HAP-1 (cell line): ENCODE measurements at places on chromosomes 5 and 9.

DNA sequence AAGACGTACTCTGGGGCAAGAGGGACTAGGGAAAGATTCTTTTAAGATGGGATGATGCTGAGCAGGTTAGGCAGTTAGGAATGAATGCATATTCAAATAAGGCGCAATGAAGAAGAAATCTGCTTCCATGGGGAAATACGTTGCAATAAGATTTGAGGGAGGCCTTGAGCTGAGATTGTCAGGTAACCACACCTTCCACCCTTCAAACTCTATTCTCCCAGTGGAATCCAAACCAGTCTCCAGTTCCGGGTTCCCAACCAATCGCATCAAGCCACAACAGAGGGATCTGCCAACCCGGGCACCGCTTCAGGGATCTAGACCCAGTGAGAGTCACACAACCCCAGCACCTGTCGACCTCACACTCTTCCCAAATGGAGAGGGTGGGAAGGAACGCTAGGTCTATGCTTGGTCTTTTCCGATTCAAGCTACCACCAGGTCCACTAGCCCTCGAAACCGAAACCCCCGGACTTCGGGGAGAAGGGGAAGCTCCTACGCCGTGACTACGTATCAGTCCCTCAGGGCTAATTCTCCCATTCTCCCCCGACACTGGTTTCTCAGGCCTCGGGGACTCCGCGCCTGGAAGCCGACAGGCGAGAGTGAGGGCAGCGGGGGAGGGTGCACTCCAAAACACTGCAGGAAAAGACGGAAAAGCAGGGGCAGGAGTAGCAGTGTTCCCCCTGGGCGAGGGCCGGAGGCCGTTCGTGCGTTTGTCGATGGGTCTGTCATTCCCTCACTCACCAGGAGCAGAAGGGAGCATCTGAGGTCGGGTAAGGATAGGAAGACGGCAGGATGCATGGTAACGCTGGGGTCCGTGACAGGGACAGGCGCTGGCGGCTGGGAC lies 534 bp downstream of the ERP44 start:
- DNase-seq = peak; percentile 79

- no peak for DNase-seq
Measured at GRCh38 chr5:99614888-99615287, 686.1 kb upstream of the CHD1 start.

- no peak for DNase-seq
Measured at GRCh38 chr5:83099001-83099400, 21.7 kb downstream of the XRCC4 start.

GRCh38 chr9:100455470-100455869 lies 17.5 kb upstream of the TMEFF1 start:
- no peak for DNase-seq

DNA sequence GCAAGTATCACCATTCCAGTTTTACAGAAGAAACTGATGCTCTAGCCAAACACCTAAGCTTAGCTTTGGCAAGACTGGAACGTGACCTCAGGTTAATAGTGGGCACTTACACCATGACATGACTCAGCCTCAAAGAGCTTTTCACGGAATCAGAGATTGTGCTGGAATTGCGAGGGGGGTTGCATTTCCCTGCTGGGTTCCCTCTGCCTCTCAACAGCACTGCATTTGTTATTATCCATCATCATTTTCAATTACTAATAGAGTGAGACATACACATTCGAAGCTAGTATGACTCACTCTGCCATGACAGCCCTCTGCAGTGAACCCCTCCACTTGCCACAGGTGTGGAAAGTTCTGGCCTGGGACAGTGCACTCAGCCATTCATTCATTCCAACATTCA lies 8.0 kb downstream of the SPOCK1 start:
- no peak for DNase-seq

DNA sequence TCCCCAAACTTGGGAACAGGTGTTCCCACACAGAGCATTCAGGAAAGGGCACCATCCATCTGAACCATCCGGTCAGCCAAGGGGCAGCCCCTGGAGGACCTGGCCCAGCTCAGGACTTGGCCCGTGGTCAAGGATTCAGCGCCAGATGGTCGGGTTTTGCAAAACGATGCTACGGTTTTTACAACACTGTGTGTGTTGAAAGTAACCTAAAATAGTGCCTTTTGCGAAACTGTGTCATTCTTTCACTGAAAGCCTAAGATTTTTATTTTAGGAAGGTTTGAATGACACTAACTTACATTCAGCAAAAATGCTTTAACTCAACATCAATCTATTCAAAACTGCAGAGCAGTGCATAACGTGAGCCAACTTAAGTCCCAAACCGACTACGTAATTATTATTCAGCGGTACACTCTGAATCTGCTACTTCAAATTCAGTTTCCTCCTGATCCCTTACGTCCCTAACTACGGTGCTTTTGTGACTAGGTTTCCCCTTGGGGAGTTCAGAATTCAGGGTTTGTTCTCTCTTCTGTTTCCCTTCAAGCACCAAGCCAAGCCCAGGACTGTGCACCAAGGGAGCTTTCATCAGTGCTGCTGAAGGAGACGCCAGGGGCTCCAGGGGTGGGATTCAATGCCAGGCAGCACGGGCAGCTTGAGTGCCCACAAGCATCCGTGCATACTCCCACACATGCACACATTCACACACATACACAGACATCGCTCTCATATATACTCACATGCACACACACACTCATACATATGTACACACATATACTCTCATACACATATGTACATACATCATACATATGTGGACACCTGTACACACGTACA lies 25.8 kb downstream of the LPCAT1 start:
- DNase-seq = no peak

- no peak for DNase-seq
Measured at GRCh38 chr9:127218818-127219217, 45.8 kb upstream of the GARNL3 start.

GRCh38 chr9:132457504-132458236 lies 47.7 kb downstream of the CFAP77 start:
- DNase-seq = no peak

GRCh38 chr9:109522106-109522505 lies 24.0 kb upstream of the PTPN3 start:
- DNase-seq = no peak

DNA sequence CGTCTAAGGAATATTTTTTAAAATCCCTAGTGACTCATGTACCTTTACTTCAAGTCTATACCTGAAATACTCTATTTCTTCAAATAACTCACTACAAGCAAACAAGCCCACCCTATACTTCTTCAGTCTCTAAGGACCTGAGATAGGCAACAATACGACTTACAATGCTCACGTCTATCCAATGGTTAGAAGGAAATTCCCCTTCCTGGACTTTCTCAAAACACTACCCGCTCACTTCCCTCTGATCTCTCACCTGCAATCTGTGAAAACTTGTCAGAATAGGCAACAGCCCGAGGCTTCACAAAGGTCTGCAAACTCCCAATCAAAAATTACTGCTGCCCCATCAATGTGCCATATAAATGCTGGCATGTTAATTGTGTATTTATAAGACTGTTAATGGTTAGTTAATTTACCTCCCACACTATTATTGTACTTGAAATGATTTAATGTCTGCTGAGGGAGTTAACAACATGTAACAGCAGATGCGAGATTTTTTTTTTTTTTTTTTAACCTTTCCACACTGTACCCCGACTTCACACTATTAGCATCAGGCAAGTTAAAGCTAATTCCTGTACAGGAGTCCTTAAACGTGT lies 27.3 kb downstream of the MAPKAP1 start:
- no peak for DNase-seq

DNA sequence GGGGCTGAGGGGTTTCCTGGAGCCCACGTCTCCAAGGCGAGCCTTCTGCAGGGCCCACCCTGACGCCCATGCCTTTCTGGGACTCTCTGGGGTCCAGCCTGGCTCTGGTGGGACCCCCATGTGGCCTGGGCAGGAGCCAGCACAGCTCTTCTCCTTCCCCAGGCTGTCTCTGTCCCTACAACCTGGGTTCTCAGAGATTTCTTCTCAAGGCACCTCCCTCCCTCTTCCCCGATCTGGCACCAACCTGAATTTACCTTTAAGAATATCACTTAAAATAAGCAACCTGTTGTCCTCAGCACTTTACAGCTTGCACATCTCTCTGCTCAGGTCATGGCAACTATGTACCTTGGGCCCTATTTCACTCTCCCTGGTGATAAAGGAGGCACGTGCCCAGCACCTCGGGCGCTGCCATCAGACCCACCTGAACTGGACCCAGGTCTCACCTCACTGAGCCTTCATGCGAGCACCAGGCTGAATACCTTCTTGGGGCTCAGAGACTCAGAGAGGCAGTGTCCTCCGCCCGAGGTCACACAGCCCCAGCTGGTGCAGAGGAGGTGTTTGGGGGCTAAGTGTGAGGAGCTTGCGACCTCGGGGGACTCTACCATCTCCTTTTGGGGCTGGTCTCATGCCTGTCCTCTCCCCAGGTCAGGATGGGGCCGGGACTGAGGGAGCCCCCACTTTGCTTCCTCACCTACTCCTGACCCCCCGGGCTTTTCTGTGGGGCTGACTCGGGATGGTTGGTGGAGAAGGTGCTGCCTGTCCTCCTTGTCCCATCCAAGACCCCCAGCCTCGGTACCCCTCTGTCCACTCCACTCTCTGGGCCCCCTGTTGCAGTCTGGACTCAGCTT lies 217.7 kb downstream of the C9orf50 start:
- no peak for DNase-seq

- no peak for DNase-seq
Measured at GRCh38 chr5:115325296-115325959, 29.0 kb upstream of the CCDC112 start.

DNA sequence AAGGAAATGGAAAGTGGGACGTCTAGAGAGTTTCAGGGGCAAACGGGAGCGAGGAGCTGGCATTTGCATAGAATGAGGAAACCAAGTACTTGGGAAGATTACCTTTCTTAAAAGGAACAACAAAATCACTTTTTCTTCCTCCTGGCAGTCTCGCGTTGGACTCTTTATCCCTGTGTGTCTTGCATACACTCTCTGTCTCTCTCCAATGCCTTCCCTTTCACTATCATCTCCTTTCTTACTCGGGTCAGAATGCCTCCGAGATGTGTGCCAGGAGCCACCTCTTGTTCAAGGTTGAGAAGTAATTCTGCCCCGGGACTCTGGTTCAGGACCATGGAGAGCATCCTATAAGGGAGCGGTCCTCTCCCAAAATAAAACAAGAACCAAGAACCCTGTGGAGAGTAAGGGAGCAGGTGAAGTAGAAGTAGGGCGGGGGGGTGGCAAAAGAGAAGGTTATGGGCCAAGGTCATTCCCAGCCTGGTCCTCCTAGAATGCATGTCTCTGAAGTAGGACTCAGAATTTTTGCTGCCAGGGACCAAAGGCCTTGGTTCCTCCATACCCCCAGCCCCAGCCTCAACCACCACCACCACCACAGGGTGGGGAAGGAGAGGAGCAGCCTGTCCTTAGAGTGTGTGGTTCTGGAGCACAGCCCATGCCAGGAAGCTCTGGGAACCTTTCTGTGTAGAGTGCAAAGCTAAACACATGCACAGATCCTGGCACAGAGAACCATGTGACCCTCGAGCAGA lies 72.1 kb upstream of the ARAP3 start:
- DNase-seq = peak; percentile 70

GRCh38 chr5:74112372-74113195 lies 486.6 kb downstream of the ARHGEF28 start:
- no peak for DNase-seq

- DNase-seq = no peak
Measured at GRCh38 chr5:138610918-138611677, 35.9 kb upstream of the HSPA9 start.

DNA sequence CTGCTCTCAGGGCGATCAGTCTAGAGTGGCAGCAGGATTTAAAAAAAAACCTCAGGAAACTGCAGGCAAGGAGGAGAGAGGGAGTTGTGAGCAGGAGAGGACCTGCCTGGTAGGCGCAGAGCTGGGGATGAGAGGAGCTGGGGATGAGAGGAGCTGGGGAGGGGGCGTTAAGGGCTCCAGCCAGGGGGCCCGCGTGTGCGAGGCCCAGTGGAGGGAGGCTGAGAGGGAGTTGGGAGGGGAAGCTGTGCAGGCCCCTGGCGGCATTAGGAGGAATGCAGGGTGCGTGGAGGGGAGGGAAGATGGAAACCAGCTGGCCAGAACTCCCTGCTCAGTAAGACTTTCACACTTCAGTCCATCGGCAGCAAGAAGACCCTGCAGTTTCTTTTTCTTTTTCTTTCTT lies 45.2 kb upstream of the HMCN2 start:
- no peak for DNase-seq

- no peak for DNase-seq
Measured at GRCh38 chr9:112224401-112225289, 49.5 kb upstream of the SUSD1 start.

DNA sequence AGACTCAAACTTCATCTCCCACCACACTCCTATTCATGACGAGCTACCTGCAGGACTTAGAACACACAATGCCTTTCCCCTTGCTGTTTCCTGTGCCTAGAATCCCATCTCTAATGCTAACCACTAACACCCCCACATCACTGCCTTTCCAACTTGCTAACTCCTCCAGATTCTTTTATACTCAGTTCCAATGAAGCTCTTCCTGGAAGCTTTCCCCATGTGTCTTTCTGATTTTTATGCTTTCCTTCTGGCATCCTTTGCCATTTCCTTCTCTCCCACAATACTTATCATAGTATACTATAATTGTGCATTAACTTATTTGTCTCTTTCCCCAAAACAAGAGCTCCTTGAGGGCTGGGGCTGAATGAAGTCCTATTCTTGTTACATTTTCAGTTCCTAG lies 115.3 kb upstream of the PLPPR1 start:
- no peak for DNase-seq

GRCh38 chr5:80990527-80990926 lies 30.4 kb downstream of the RASGRF2 start:
- no peak for DNase-seq

- DNase-seq = peak; percentile 63
Measured at GRCh38 chr5:96687812-96688453, 25.8 kb downstream of the CAST start.

GRCh38 chr9:120480707-120481106 lies 99.3 kb downstream of the CDK5RAP2 start:
- no peak for DNase-seq

DNA sequence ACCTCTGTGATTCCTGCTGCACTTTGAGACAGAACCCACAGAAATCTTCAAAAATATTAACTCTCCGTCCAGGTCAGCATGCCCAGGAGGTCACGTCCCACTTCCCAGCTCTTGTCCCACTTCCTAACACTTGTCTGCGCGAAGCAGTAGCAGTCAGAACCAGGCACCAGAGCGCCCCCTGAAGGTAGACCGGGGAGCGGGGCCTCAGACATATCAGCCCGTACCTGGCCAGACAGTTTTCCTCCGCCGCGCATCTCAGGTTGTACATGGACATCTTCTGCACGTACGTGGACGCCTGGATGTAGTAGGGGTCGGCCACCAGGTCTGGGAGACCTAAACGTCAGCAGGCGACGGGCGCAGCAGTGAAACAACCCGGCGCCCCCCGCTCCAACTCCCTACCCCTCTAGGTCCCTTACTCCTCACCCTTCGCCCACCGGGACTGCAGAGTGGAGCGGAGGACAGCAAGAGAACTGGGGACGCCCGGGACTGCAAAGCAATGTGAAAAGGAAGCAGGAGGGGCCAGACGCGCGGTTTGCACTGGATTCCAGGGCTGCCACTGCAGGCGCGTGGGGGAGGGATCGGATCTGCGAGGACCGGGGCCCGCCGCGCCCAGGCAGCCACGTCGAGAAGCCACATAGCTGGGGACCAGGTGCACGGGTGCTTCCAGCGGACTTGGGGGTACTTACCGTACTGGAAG lies 1.2 kb downstream of the LOX start:
- DNase-seq = peak; percentile 75

GRCh38 chr5:108636135-108636853 lies 111.4 kb upstream of the FER start:
- no peak for DNase-seq

- DNase-seq = peak; percentile 64
Measured at GRCh38 chr5:101390151-101390908, 487.2 kb upstream of the ST8SIA4 start.
